ENCODE measurements at places on chromosomes 2 and 18.

- no peak for DNase-seq
These were observed 86.0 kb downstream of the WDSUB1 start for GRCh38 chr2:159200498-159200897.

- DNase-seq, result no peak
These were observed 1.1 kb downstream of the DLGAP1 start for GRCh38 chr18:4453874-4454536.

DNA sequence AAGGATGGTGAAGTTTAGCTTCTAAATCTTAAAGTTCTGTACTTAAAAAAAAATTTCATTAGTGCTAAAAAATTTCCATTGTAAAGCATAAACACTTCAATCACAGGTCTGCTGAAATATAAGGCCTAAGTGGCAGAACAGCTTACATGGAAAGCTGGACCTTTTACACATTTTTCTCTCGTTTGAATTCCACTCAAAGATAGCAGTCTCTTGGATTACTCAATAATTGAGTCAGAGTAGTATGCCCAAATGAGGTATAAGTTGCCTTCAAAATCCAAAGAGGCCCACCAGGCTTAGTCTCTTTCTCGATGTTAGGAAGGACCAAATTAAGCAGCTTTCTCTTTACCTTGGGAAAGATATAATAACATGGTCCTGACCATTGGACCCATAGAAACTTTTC lies 220.4 kb upstream of the CWC22 start:
- DNase-seq, result no peak

DNA sequence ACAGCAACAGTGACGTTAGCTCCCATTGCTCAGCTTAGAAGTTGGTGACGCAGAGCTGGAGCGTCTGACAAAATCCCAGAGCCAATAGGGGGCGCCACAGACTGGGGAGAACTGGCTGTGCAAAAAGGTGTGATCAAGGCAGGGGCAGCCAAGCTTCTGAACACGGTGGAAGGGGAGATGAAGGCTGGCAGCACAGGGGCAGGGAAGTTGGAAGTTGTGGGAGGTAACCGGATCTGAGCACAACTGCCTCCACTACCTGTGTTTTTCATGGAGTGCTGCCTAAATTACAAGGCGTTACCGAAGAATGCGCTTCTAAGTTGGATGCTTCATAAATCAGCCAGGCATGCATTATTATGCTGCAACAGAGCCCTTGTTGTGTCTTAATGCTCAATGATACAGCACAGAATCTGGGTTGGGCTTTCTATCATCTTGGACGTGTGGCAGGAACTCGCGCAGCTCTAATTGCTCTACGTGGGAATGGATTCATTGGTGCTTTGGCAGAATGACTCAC lies 370.0 kb downstream of the SLC4A3 start:
- no peak for DNase-seq

GRCh38 chr2:26978061-26978596 lies 7.7 kb downstream of the MAPRE3 start:
- no peak for DNase-seq

DNA sequence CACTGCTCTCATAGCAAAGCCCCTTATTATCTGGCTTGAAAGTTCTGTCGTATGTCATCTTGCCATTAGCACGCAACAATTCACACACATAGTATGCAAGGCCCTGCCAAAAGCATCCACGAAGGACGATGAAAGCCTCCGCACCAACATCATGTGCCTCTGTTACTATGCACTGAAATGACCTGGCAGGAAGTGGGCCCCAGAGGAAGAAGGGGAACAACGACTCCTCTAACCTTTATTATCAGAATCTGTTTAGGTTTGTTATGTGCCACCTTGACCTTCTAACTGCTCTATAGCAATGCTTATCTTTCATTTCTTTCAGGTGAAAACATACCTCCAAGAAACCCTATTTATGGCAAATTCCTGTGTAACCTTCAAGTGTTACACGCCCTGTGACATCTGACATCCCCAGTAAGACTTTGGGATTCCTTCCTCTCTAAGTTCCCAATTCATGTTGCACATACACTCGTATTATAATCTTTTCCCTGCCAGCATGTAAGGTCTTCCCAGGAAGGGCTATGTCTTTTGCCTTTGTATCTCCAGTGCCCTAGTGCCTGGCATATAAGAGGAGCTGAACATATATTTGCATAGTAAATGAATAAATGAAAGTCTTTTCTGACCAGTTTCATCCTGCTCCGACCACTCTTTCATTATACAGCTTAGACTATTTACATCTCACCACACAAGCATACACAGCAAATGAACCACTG lies 7.0 kb upstream of the NDUFV2 start:
- DNase-seq, result peak; percentile 23

- DNase-seq, result no peak
These were observed 1128.2 kb downstream of the BCL11A start for GRCh38 chr2:59425247-59425646.

DNA sequence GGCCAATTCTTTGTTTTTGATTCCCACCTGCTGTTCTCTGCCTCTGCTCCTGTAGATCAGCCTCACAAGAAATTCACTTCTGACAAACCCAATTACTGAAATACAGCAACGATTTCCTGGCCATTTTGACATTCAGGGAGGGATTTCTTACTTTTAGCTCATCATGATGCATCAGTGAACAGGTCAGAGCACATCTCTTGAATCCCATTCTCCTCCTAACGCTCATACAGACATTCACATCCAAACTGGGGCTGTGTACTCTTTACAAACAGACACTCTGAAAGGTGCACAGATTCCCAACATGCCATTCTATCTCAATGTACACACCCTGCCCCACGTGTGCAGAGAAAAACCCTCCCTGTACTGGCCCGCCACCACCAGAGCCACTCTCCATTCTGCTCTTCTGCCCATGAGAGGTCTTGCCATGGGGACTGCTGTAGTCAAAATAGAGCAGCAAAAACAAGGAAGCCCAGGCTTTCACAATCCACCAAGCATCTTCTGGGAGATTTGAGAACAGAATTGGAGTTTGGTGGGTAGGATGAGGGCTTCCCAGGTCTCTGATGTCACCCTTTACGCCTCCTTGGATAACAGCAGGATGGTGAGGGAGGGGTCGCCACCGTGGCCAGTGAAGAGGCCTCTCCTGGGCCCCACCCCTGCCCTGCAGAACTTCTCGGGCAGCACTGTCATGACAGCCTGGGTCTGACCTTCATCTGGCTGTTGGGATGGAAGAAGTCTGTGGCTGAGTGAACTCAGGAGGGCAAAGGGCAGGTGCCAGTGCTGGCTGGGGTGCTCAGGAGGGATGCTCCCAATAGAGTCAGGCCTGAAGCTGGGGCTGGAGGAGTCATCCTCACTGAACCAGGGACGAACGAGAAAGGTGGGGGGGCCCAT lies 41.9 kb upstream of the ZFP36L2 start:
- DNase-seq, result no peak

DNA sequence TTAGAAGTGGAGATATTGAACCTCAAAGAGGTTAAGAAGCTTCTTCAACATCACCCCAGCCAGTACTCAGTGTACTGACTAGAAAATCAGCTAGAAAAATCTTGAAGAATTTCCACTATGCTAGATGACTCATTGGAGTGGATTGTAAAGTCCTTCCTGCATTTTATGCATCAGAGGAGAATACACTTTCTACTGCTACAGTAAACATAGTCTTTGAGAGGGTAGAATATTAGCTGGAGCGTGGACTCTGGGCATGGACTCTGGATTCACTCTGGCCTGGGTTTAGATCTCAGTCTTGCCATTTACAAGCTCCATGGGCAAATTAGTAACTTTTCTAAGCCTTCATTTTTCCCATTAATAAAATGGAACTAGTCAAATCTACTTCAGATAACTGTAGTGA lies 215.9 kb downstream of the IRS1 start:
- no peak for DNase-seq

DNA sequence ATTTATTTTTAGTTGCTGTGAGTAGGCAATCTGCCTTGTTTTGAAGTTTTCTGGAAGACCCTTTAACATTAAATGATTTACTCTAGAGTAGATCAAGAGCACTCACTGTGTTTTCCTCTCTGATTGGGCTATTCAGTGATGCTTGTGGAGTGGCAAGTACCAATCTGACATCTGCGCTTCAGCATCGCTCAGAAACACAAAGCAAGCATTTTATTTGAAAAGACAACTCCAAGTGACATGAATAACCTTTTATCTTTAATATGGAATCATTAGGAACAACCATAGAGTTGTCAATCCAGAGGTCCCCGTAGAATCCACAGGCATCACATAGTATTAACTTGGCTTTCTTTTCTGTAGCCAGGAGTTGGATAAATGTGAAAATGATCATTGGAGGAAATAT lies 114.7 kb downstream of the CPS1 start:
- no peak for DNase-seq

DNA sequence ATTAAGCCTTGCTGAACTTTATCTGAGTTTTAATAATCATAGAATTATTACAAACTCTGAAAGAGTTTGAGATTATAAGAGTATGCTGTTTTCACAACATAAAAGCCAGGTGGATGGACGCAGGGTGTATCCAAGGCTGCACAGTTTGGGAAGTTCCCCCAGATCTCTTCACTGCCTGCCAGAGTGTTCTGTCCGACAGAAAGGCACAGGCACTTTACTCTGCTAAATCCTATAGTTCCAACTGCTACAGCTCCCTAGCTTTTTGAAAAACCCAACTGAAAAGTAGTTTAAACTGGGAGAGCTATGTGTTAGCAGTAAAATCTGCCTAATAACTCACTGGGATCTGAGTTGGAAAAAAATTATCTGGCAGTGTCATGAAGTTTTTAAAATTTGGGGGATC lies 38.0 kb downstream of the MFSD6 start:
- no peak for DNase-seq

- no peak for DNase-seq
These were observed 845 bp upstream of the MYCN start for GRCh38 chr2:15939556-15939853.

DNA sequence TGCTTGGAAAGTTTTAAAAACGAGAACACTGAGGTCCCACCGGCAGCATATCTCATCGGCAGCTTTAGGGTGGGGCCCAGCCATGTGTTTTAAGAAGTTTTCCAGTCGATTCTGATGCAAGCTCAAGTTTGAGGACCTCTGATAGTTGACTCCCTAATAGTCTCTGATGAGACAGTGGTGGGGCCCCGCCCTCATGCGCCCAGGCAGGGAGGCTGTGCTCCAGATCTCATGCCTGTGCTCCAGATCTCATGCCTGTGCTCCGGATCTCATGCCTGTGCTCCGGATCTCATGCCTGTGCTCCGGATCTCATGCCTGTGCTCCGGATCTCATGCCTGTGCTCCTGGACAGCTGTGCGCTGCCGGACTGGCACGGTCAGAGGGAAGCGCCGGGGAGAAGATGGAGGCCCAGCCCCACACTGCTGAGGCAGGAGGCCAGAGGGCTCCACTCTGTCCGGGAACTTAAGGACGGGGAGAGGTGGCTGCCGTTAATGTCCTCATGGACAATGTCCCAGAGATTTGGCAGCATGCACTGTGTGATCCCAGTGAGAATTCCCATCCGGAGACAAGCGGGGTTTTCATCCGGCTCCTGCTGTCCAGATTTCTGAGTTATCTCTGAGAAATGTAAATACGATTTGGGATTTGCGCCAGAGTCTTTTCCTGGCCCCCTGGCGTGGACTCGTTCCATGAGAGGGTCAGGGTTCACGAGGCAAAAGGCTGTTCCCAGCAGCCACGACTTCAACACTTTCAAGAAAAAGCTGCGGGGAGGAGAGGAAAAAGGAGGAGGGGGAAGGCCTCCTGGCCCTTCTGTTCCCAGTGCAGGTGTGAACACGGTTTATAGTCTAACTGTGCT lies 9.4 kb upstream of the COLEC11 start:
- DNase-seq, result no peak

DNA sequence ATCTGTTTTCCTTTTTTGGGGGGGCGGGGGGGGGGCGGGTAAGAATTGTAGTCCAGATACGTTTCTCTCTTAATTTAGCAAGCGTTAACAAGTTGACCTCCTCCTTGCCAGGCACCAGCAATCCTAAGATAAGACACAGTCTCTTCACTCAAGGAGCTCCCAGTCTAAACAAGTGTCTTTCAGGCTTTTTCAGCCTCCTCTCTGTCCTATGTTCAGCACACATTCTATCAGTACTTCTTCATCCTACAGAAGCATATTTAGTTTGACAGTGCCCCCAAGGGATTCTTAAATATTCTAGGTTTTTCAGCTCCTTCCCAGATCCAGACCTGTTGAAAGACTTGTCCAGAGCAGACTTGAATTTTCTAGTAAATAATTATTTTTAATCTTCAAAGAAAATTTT lies 2.7 kb downstream of the PPP1CB start:
- DNase-seq, result no peak

- no peak for DNase-seq
These were observed 40.7 kb upstream of the NEMP2 start for GRCh38 chr2:190575263-190575662.

DNA sequence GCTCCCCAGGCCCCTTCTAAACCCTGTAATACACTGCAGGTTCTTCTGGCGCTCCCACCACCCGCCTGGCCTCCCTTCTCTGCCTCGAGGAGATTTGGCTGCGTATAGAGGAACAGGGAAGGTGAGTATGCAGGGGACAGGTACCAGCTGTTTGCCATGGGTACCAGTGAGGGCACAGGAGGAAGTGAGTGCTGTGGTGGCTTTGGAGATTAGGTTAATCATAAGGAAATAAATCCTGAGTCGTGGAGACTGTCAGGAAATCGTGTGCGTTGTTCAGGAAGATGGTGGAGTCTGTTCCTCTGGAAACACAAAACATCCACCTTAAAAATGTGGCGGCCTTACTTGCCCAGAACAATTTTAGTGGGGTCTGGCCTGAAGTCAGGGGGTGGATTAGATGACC lies 230.4 kb downstream of the FAM210A start:
- no peak for DNase-seq

DNA sequence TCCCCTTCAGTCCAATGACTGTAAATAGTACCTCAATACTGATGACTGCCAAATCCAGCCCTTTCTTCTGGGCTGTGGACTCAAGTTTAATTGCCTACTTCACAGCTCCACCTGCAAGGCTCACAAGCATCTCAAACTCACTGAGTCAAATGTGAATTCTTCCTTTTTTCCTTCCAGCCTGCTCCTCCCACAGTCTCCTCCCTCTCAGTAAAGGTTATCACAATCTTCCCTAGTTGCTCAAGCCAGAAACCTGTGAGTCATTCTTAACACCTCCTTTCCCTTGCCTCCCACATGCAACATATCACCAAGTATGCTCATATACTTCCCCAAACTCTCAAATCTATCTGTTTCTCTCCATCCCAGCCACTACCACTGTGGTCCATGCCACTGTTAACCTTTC lies 3.7 kb upstream of the MFSD6 start:
- DNase-seq, result no peak

DNA sequence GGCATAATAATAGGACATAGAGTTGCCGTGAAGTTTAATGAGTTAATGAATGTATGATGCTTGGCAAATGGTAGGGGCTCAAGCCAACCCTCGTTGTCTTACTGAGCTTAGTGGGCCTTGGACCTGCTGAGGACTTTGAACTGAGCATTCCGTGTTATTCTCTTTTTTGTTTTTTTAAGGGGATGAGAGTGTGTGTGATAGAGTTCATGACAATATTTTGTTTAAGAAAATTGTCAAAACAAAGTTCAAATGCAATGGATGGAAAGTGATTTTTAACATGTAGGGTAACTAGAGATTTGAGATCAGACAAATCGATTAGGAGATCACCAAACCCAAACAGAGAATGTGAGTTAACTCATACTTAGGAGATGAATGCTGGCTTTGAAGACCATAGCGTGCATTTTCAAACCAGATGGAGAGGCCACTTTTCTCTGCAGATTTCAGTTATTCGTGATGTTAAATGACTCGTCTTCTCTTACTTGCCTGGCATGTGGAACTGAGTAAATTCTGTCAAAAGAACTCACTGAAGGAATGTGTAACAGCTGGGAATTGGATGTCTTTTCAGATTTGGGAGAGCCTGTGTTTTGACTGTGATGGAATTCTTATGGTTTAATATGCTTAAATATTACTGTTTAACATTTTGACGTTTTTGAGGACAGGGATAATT lies 88.7 kb downstream of the NEDD4L start:
- DNase-seq, result no peak

All from activated naive CD4-positive, alpha-beta T cell (primary cell).